Endodermal cell (in vitro differentiated cells): ENCODE measurements at places on chromosomes 1 and 21.

DNA sequence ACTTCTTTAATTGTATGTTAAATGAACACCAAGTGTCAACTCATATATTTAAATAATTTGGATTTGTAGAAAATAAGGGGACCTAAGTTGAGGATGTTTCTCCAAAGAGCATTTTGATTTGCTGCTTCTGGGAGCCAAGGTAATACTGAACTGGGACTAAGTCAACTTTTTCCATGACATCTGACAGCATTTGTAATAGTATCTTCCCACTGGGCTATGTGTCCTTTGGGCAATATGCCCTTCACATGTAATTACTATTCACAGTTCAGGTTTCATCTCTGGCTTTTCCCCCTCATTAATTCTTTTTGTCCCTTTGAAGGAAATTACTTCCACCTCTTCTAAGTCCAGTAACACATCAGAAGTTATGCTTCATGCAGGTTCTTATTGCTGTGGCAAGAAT is 36.7 kb upstream of the HP1BP3 start:
- no peak for DNase-seq

DNA sequence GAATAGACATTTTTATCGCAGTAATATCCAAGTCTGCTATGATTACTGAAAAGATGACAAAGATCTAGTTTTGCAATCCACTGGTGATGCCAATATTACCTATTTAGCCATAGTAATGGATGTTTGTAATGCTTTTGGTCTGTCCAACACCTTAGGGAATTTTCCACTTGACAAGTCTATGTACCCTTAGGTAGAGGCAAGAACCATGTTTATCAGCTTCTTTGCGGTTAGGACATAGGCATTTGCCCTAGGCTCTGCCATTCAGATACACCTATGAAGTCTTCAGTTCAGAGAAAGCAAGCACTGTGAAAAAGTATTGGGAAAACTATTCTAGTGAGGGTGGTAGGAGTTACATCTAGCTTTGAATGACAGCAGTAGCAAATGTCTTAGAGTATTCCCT is 40.2 kb upstream of the SLC35D1 start:
- DNase-seq: no peak

DNA sequence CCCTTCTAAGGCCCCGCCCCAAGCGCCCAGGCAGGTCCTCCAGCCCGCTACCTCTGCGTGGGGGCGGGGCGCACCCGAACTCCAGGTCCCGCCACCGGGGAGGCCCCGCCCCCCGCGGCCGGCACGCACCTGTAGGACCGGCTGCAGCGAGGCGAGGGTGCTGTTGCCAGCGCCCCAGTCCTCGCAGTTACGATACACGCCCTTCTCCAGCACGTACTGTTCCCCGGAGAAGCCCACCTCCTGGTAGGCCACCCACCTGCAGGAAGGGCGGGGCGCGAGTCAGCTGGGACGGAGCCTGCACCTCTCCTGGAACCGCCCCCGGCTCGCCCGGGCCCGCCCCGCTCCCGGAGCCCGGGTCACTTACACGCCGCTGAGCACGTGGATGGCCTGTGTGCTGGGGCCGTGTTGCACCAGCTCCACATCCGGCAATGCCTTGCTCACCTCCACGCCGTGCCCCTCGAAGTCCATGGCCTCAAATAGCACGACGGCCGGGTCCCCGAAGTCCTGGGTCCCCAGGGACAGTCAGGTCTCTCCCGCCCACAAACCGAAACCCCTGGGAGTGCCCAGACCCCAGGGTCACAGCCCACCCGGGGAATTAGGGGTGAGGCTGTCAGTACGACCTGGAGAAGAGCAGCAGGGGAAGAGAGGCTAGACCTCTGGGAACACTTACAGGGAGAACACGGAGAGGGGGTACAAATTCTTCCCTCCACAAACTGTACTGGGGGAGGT is 17.3 kb downstream of the CRYBG2 start:
- DNase-seq: peak; percentile 98

DNA sequence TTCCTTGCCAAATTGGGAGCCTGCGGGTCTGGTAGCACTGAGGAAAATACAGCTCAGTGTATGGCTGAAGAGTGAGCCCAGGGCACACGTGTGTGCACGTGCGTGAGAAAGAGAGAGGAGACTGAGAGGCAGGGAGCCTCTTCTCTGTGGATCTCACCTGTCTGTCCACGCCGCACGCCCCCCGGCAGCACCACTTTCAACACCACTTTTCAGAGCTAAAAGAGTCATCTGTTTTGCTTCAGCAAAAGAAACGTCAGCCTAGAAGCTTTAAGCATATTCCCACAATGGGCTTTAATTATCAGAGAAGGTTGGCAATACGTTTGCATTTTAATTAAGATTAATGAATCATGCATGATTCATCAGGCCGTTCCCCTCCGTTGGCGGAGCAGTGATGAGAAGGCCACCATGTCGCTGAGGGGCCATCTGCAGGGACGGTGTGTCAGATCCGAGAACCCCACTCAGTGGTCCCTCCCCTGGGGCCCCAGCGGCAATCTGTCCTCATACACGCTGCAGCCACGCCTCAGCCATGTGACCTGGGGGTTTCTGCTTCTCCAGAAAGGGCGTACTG is 56.8 kb downstream of the SIK1 start:
- no peak for DNase-seq

DNA sequence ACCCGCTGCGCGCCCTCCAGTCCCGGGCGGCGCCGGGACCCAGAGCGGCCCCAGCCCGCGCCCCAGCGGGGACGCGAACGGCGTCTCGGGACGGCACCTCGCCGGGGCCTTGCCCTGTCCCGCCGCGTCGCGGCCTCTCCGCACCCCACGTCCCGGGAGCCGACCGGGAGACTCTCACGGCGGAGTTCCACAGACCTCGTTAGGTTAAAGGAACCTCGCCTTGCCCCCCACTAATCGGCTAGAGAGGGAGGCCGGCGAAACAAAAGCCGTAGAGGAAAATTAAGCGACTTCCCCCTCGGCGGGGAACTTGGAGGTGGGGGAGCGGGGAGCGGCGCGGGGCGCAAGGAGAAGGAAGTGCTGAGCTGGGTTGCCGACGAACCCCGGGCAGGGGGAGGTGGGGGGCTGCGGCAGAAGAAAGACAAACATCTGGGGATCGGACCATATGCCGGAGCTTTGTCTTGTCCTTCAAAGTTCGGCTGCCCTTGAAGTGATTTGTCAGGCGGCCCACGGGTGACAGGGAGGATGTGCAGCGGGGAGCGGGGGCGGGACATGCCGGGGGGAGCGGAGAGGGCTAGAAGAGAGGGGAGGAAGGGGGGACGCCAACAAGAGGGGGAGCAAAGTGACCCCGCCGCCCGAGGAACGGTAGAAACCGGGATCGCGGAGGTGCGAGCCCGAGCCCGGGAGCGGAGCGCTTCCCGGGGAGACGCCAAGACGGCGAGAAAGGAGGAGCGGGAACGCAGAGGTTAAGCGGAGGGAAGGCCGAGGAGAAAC is 120.0 kb upstream of the RRP15 start:
- DNase-seq: peak; percentile 84

- DNase-seq: no peak
These were observed 37.4 kb downstream of the NIPAL3 start for GRCh38 chr1:24452922-24453485.

DNA sequence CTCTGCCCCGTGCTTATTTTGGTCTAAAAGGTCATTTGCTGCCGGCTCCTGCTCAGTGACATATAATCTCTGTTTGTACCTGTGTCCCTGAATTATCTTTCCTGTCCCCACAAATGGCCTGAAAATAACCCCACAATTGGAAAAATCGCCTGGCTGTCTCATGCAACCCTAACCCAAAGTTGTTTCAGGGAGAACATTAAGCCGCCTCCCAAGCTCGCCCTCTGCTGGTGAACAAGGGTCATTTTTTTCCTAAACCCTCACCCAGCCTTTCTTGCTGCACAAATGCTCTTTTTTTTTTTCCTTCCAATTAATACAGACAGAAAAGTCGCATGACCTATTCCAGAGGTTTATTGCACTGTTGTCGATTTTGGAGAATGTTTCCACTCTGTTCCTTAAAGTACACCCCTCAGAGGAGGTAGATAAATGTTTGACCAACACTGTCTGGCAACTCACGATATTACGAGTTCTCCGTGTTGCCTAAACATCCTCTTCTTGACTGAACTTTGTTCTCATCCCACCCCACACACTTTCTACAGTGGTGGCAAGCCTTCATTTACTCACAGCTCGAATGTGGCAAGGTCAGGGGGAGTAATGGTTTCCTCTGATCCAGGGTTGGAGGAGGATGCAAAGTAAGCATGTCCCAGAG is 148.7 kb downstream of the ZZZ3 start:
- DNase-seq: peak; percentile 89

DNA sequence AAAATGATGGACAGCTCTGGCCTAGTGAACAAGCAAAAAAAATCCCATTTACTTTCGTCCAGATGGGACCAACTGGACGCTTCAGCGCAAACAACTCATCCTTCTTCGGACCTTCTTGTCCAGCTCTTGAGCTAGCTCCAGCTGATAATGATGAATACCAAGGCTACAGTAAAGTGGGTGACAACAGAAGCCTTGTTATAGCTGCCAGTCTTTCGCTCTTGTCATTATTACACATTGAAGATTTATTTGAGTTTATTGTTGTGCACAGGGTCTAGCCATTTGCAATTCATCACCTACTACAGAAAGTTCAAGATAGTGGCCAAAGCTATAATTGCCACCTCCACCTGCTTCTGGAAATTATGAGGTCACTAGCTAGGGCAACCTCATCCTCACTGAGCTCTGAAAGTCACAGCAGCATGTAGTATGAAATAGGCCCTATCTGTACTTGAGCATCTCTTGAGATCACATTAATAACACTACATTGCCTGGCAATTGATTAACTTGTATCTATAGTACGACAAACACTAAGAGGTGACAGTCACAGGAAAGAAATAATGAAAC is 76.9 kb downstream of the GPATCH2 start:
- DNase-seq: no peak

DNA sequence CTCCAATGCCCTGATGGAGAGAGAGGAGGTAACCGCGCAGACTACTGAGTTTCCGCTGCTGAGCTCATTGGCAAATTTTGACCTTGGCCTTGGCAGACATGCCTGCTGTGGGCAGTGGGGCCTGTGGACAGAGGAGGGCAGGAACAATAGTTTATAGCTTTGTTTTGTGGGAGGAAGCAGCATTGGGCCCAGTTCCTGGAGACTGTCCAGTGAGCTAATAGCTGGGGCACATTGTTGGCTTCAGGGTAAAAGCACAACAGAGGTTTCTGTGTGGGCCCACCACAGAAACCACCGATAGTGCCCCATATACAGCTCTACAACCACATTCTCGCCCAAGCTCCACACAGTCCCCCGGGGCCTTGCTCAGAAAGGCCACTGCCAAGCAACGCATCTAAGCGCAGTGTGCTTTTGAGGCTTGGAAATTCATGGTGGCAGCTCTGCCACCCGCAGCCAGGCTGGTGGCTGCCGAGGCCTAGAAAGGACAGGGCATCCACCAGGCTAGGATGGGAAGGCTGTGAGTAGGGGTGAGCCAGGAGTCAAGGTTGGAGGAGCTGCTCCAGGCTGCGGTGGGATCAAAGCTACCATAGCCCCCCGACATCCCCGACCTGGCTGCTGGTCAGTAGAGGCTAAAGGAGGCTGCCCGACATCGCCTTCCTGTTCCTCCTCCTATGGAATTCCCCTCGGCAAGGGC is 43.2 kb downstream of the NEK2 start:
- peak; percentile 36 for DNase-seq

DNA sequence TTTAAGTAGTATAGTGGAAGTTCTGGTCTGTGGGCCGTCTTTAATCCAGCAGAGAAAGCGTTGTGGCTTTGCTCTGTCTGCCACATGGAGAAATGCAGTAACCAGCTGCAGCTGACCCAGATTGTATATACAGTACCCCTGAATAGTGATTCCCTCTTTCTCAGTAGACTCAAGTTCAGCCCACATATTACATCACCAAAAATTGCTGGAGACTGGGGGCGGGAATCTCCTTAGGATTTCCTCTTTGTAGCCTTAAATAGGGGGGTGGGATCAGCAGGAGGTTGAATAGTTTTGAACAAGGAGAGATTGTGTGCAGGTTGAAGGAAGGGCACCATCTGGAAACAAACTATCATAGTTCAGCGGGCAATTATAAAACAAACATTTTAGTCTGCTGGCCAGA is at the start of gene ANGPTL1:
Gene ANGPTL1 (minus strand): TSS at position 134 of the 400 bp plus-strand sequence. CDS start 5,301 bp downstream, outside the sequence.
- peak; percentile 47 for DNase-seq

DNA sequence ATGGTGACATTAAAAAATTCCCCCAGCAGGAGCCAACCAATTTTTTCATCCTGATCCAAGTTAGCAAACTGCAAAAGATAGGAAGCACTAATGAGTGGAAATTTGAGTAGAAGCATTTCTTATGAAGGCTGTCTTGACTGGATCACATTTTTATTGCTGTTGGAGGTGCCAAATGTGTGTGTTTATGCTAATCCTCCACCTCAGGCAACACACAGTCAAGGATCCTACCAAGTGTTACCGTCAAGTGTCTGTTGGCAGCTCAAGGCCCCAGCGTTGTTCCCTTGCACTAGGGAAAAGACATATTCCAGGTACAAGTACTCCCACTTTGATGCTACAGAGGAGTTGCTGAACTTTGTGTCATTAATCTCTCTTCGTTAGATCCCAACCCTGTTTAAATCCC is 18.3 kb downstream of the METTL18 start:
- no peak for DNase-seq

DNA sequence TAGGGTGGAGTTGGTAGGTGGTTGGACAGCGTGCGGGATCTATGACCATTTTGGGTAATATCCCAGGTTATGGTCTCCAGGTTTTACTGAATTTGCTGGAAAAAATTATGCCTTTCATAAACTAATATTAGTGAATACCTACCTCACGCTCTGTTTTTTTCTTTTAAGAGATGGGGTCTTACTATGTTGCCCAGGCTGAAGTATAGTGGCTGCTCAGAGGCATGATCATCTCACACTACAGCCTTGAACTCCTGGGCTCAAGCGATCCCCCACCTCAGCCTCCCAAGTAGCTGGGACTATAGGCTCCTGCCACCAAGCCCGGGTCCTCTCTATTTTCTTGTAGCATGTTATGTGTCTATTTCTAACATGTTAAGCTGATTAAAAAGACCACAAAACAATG is 100.2 kb downstream of the RHOU start:
- no peak for DNase-seq

- DNase-seq: peak; percentile 74
These were observed 1809.6 kb downstream of the BRINP3 start for GRCh38 chr1:188668083-188668482.

- DNase-seq: no peak
These were observed 19.5 kb upstream of the CYP4X1 start for GRCh38 chr1:47003896-47004403.

DNA sequence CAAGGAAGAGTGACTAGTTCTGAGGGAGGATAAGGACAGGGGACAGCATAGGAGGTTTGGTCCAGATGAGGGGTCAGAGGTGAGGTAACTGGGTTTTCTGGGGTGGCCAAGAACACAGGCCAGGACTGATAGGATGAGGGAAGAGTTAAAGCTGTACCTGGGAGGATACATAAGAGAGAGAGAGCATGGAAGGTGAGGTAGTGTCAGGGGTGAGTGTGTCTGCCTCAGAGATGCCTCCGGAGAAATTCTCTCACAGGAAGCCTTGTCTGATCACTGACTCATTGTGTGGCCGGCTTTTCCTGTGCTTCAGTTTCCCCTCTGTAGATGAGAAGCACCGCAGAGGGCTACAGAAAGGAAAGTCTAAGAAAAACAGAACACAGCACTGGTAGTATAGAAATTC is 40.2 kb downstream of the FASLG start:
- no peak for DNase-seq

DNA sequence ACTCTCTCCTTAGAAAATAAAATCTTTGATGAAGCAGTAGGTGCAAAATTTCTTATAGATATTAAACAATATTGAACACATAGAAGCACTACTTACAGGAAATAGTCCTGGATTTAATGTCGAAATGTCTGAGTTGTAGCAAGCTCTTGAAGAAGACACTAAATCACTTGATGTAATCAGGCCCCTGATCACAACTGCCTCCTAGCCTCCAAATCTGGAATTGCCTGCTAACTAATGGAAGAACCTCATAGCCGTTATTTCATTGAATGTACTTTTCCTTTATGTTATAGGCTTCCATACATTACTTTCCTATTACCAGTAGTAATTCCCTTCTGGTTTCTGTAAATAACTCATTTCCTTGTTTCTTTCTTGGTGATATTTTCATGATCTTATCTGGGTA is 675.7 kb upstream of the CHRM3 start:
- DNase-seq: peak; percentile 51
